Aorta (tissue), 5 donors: ENCODE measurements at places on chromosomes 12 and 14. TPM values are rescaled to one million over a fixed set of nuclear protein-coding genes. Genes with fewer than 3 reads are reported as not detected.

Gene CHGA
- not detected for total RNA-seq

Gene ACOT4
- total RNA-seq, result 0.39 TPM

- DNase-seq, result no peak
Measured at GRCh38 chr12:132554845-132555630, 55.3 kb downstream of the LRCOL1 start.

DNA sequence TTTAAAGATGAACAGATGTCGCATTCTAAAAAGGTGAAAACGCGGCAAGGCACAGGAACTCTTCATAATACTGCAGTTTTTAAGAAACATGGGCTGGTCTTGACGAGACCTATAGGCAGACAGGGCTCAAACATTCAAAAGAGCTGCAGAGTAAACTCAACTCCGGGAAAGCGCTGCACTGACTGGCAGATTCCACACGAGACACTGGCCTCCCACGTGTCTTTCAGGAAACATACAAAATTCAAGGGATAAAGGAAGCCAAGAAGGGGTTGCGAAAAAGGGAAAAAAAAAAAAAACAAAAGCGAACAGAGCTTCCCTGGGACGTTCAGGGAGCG, 614 bp upstream of the ARF6 start:
- no peak for DNase-seq

DNA sequence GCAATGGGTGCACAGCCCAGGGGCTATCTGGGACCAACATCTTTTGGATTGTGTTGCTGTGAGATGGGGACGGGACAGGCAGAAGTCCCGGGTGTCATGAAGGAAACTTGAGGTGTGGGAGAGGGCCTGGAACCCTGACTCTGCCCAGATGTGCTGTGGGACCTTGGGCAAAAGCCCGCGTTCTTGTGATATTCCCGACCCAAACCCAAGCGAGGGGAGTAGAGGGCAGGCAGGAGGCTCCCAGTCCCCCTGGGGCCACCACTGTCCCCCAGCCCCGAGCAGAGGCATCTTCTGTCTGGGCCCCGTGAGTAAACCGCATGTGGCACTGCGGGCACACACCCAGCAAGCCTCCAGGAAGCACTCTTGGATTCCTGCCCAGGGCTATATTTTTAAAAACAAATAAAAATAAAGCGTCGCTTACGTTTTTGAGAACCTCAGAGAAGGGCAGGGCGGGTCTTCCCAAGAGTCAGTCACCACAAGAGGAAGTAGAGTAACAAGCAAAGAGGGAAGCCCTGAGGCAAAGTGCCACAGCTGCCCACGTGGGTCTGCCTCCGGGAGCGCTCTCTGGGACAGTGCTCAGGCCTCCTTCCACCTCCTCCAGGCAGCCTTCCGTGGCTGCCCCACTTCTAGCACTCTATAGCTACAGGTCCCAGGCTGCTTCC, 39.5 kb downstream of the BEGAIN start:
- DNase-seq, result peak; percentile 85

GRCh38 chr12:24227551-24227950, 278.1 kb upstream of the SOX5 start:
- DNase-seq, result no peak

DNA sequence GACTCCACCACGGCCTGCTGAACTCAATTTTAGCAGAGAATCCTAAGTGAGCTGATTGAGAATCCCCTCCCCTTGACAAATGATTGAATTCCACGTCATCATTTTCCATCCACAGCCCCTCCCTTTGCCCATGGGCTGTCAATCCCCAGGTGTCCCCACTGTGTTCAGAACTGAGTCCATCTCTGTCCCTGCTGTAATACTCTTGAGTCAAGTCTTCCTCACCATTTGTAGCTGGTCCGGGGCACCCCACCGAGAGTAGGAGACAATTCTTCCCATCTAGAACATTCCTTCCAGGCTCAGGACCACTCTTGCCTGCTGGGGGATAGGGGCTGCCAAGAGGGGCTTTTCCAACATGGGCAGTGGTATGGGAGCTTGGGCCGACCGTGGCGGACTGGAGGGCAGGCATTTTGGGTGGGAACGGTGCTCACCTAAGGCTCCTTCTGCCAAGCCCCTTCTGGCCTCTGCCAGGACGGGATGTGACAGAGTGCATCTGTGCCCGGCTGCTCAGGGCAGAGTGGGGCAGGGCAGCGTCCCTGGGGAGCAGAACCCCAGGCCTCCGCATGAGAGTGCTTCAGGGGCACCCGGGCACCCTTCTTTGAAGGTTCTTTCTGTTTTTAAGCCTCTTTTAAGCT, 218.1 kb upstream of the RTL1 start:
- no peak for DNase-seq
